ENCODE measurements at places on chromosomes 16 and 17. TPM values are rescaled to one million over a fixed set of nuclear protein-coding genes. Genes with fewer than 3 reads are reported as not detected.

COPZ2 gene
- total RNA-seq: 16.3 TPM

MLLT6 gene
- 86.6 TPM for total RNA-seq

SPNS2 gene
- 77.3 TPM for total RNA-seq

PARD6A gene
- total RNA-seq: 1.3 TPM

PPP1R27 gene
- not detected for total RNA-seq

PAGR1 gene
- 26.3 TPM for total RNA-seq

PYY gene
- total RNA-seq: not detected

C17orf50 gene
- total RNA-seq: not detected

LPCAT2 gene
- total RNA-seq: 72.9 TPM

TMEM238L gene
- total RNA-seq: not detected

CLCN7 gene
- total RNA-seq: 94.9 TPM

TLCD3B gene
- total RNA-seq: 0.99 TPM

GCGR gene
- not detected for total RNA-seq

SLFN11 gene
- total RNA-seq: 95.0 TPM

KIF18B gene
- 50.3 TPM for total RNA-seq

GP1BA gene
- total RNA-seq: not detected

ASGR1 gene
- 14.0 TPM for total RNA-seq

G6PC1 gene
- total RNA-seq: not detected

MRPL10 gene
- 43.4 TPM for total RNA-seq

CHP2 gene
- not detected for total RNA-seq

KRTAP9-4 gene
- not detected for total RNA-seq

DDX28 gene
- 7.9 TPM for total RNA-seq

HASPIN gene
- total RNA-seq: 11.8 TPM

ARHGAP44 gene
- 0.55 TPM for total RNA-seq

OSGIN1 gene
- total RNA-seq: 8.6 TPM

CHD3 gene
- total RNA-seq: 189 TPM

GRB2 gene
- 93.9 TPM for total RNA-seq

KCTD19 gene
- 0.44 TPM for total RNA-seq

SULT1A2 gene
- total RNA-seq: not detected

CHST4 gene
- not detected for total RNA-seq

ANKRD40CL gene
- not detected for total RNA-seq

SLC26A11 gene
- total RNA-seq: 25.2 TPM
